ENCODE measurements at places on chromosomes 16 and 17.

DNA sequence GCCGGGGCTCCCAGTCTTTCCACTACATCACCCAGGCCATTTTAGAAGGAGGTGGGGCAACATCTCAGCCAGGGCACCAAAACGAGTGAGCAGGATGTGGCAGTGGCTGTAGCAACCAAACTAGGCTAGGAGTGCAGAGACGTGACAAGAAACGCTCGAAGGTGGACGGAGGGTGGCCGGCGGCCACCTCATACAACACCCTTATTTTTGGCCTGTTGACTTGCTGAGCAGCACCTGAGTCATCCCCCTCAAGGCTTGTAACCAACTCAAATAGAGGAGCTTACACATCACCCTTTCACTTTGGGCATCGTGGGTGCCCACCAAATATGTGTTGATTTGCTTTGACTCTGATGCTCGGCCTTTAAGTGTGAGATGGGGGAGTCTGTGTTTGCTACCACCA lies 23.7 kb upstream of the SOX9 start:
- no peak for DNase-seq

GRCh38 chr16:9408297-9408878 lies 316.9 kb downstream of the HAPSTR1 start:
- DNase-seq, result no peak

- DNase-seq, result no peak
Observed at GRCh38 chr16:81060576-81061306, 16.3 kb downstream of the C16orf46 start.

DNA sequence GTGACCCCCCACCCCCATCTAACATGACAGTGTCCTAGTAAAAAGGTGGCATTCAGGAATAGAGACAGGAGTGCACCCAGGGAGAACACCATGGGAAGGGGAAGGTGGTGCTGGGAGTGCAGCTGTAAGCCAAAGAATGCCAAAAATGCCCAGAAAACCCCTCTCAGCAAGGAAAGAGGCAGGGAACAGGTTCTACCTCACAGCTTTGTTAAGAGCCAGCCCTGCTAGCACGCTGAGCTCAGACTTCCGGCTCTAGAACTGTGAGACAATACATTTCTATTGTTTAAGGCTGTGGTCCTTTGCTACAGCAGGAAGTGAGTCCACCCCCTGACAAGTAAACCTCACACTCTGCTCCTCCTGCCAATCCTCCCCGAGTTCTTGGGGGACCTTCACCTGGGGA lies 302.4 kb upstream of the N4BP1 start:
- no peak for DNase-seq

DNA sequence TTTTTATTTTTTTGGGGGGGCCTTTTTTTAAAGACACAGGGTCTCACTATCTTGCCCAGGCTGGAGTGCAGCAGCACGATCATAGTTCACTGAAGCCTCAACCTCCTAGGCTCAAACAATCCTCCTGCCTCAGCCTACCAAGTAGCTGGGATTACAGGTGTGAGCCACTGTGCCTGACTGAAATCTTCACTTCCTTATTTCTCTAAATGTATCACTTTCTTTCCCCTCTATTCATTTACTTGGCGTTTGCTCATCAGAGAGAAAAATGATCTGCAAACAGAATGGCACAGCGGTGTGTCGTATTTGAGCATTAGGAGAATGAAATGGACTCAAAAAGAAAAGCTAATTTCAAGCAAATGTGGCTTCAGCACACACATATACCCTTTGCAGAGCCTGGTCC lies 44.3 kb upstream of the CDH5 start:
- DNase-seq, result no peak

DNA sequence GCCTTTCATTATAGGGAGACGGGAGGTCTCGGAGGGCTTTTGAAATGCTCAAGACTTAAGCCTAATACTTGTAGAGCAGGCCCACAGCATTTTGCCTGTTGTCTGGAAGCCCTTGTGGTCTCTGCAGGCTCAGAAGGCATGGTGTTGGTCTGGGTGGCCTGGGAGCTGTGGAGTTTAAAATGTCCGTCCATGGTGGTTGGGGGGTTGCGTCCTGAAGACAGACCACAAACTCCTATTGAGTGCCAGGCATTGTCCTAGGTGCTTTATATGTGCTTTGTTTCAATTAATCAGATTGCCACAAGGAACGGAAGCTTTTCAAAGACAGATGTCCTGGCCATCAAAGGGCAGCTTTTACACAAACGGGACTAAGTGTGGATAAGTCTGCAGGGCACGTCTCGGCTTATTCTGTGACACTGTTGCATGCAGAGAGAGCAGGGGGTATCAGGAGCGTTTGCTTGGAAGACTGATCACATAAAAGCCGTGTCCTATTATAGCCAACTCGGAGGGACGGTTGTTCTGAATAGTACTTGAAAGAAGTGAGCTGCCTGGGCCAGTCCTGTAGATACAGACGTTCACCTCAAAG lies 7.8 kb downstream of the NTN1 start:
- no peak for DNase-seq

- DNase-seq, result no peak
Observed at GRCh38 chr17:28159004-28159403, 116.5 kb downstream of the NLK start.

GRCh38 chr16:27824786-27825185 lies 238.7 kb downstream of the GSG1L start:
- DNase-seq, result no peak

DNA sequence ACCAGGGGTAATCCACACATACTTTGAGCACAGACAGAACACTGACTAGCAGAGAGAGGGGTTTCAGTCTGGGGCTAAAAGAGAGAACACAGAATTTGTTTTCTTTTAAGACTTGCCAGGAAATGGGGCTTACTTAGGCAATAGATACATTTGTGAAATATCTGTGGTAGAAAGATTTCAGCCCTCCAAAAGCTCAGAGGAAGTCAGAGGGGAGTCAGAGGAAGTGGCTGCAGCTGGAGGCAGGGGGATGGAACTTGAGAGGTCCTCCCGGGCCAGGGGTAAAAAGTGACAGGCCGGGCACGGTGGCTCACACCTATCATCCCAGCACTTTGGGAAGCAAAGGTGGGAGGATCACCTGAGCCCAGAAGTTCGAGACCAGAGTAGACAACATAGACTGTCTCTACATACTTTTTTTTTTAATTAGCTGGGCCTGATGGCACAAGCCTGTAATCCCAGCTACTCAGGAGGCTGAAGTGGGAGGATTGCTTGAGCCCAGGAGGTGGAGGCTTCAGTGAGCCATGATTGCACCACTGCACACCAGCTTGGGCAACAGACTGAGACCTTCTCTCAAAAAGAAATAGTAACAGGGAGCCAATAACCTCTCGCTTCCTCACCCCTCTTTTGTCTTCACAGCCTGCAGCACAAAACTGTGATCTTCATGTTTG lies 49.9 kb downstream of the NLRC5 start:
- DNase-seq, result no peak

GRCh38 chr17:66620528-66620927 lies 214.4 kb upstream of the CACNG5 start:
- no peak for DNase-seq

DNA sequence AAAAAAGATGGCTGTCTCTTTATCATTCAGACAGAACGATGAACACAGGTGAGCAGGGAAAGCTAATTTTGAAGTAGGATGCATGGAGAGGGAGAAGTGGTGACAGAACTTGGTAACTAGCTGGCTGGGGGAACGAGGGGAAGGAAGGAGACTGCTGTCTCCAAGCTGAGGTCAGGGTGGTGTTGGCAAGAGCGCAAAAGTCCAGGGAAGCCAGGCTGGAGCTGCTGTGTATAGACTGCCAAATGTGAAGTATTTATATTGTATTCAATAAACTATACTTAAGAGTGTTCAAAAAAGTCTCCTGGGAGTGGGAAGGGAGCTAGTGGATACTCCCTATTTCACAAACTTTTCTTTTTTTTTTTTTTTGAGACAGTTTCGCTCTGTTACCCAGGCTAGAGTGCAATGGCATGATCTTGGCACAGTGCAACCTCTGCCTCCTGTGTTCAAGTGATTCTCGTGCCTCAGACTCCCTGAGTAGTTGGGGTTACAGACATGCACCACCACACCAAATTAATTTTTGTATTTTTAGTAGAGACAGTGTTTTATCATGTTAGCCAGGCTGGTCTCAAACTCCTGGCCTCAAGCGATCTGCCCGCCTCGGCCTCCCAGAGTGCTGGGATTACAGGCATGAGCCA lies 8.2 kb downstream of the TMEM106A start:
- DNase-seq, result no peak

DNA sequence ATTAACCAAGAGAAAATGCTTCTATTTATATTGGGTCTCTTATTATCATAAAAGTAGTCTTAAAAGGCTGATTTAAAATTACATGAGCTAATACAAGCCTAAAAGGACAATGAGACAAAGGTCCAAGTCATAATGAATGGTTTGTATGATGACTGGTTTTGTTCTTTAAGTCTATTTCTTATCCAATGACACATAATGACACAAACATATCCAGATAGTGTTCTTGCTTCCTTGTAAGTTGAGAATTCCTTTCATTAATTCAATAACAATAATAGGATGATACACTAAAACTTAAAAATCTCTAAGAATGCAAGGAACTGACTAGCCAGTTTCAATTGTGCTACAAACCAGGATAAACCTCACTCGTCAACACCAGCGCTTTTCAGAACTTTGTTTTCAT lies 244.1 kb downstream of the CEP112 start:
- DNase-seq, result no peak

GRCh38 chr17:76568811-76569221 lies 16.8 kb downstream of the ST6GALNAC2 start:
- DNase-seq, result no peak

DNA sequence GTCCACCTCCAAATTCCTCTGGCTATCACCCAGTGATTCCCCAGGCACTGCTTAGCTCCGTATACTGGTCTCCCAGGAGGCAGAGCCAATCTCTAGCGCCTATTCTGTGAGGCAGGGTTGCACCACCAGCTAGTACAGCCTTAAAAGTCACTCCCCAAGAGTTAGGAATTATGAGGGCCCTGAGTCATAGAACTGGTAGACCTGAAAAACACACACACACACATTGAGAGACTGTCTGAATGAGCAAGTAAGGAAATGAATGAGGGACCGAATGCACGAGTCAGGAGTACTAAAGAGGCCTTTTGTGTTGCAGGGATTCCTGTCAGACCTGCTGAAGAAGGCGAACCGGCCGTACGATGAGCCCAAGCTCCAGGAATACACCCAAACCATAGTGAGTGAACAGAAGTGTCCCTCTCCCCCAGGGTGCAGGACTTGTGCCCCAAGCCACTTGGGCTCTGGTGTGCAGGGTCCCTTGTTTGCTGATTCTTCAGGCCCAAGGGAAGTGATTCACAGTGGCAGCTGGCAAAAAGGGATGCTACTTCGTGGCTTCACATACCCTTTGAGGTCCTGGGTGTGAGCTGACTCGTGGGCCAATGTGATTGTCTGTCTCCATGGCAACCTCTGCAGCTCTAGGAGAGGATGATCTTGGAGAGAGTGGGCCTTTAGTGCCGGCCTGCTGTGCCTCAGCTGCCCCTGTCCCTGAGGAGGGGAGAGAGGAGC lies 24.7 kb downstream of the CALB2 start:
- DNase-seq, result no peak

- DNase-seq, result no peak
Observed at GRCh38 chr16:23858542-23858941, 22.8 kb downstream of the PRKCB start.

GRCh38 chr16:1045310-1045992 lies 27.1 kb upstream of the SSTR5 start:
- DNase-seq, result no peak

- DNase-seq, result no peak
Observed at GRCh38 chr17:74917430-74917829, 5.6 kb downstream of the USH1G start.

DNA sequence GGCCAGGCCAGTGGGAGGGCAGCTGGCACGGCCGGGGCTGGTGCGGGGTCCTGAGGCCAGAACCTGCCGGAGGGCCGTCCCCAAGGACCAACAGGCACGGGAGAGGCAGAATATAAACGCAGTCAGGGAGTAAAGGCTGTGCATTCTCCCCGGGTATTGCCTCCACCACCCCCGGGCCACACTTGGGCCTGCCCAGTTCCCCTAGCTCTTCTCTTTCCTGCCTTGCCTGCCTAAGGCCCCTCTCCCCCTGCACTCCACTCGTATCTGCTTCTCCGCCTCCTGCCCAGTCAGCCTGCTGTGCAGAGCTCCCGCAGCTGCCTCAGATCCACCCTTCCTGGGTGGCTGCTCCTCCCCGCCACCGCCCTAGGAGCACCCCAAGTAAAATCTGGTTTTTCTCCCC lies 5.0 kb upstream of the RPH3AL start:
- no peak for DNase-seq

DNA sequence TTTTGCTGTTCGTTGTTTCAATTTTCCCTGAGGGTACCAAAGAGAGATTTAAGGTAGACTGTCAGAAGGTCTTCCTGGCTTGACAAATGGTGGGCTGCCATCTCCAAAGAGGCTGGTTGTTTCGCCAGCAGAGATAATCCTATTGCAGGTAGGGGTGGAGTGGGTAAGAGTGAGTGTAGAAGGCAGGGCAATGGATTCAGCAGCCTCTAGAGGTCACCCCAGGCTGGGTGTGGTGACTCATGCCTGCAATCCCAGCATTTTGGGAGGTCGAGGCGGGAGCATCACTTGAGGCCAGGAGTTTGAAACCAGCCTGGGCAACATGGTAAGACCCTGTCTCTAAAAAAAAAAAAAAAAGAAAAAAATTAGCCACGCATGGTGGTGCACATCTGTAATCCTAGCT lies 34.6 kb downstream of the DCAKD start:
- no peak for DNase-seq

- no peak for DNase-seq
Observed at GRCh38 chr17:34051046-34051445, 204.0 kb upstream of the CCL2 start.

GRCh38 chr16:81634380-81635062 lies 144.6 kb upstream of the PLCG2 start:
- peak; percentile 82 for DNase-seq

- no peak for DNase-seq
Observed at GRCh38 chr16:68902003-68902968, 59.0 kb downstream of the TANGO6 start.

DNA sequence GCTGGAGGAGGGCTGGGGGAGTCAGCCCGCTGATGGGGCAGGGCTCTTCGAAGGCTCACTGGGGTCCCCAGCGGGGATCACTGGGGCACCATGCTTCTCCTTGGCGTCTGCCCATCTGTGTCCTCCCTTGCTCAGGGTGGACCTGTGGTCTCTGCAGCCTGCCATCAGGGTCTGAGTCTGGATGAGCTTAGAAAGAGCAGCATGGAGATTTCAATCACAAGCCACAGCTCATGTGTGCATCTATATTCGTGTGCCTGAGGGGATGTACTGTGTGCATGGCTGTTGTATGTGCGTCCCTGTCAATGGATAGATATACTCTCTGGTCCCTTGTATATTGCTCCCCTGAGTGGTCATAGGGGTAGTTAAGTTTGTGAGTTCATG lies 126.6 kb upstream of the SDK2 start:
- no peak for DNase-seq

DNA sequence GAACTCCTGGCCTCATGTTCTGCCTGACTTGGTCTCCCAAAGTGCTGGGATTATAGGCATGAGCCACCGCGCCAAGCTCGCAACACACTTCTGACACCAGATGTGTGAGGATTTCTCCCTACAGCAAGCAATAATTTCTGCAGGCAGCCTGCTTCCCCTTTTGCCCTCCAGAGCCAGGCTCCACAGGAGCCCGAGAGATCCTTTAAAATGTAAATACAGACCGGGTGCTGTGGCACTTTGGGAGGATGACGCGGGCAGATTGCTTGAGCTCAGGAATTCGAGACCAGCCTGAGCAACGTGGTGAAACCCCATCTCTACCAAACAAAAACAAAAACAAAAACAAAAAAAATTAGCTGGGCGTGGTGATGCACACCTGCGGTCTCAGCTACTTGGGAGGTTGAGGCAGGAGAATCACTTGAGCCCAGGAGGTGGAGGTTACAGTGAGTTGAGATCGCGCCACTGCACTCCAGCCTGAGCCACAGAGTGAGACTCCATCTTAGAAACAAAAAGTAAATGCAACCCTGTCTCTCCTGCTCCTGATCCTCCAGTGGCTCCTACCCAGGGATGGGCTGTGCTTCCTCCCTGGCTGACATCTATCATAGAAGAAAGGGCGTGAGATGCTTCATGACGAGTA lies 14.7 kb downstream of the C16orf96 start:
- no peak for DNase-seq

Measured in CMK (cell line).